SJSA1 (cell line): ENCODE measurements at places on chromosomes 13 and 19.

DNA sequence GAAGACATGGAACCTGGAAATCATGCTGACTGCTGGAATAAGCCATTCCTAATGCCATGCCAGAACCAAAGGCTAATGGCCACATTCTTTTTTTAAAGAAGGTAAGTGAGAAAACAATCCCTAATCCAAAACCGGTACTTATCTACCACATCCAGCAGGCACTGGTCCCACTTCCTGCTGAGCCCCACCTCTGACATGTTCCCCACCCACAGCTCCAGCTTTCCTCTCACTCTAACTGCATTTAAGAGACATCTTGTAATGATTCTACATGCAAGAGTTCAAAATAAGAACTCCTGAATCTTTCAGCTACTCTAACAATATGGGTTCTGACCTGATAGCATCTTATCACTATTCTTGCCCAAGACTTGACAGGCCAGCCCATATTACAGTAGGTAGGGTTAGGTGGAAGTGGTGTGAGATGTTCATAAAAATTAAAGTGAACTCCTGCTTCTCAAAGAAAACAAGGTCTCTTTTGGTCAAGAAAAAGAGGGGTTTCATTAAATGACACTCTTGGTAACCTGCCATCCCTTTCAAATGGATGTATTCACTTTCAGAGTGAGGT lies 41.9 kb downstream of the N4BP2L2 start:
- no peak for DNase-seq
- H3K27me3 ChIP-seq = no peaks in the 10 kb centered on the region
- H3K4me3 ChIP-seq = no peak overlapping the region
- no peaks in the 10 kb centered on the region for H3K4me1 ChIP-seq

DNA sequence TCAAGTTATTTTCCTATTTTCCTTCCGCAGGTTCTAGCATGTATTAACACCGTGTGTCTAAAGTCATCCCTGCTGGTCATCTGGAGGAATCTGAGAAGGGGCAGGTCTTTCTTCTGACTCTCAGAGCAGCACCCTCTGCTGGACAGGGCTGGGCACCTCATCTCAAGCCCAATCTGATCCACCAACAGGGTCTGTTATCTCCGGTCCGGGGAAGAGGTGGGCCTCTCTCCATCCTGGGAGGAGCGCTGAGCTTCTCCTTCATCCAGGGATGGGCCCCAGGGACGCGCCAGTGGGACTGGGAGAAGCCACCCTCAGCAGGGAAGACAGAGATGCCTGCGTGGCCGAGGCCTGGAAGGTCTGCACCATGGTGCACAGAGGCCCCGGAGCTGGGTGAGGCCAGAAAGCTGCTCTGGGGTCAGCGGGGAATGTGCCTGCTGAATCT lies 26.0 kb upstream of the ZNF331 start:
- no peak overlapping the region for H3K27ac ChIP-seq
- H3K4me3 ChIP-seq = no peak overlapping the region
- no peaks in the 10 kb centered on the region for H3K27me3 ChIP-seq
- no peaks in the 10 kb centered on the region for H3K4me1 ChIP-seq

DNA sequence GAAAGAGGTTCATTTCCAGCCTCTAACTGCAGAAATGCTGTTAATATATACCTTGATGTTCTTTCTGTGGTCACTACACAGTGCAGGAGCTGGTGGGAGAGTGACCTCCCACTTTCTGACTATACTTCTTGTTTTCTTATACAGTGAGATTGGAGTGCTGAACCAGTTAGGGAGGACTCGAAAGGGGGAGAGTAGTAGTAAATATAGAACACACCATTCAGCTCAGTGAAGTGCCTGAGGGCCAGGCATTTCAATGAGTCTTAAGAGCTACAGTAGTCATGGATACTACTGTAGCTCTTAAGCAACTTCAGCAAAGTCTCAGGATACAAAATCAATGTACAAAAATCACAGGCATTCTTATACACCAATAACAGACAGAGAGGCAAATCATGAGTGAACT lies 372.9 kb downstream of the MTUS2 start:
- no peaks in the 10 kb centered on the region for H3K4me1 ChIP-seq
- no peaks in the 10 kb centered on the region for H3K36me3 ChIP-seq
- H3K4me3 ChIP-seq = no peak overlapping the region
- H3K27me3 ChIP-seq = no peaks in the 10 kb centered on the region
- DNase-seq = no peak

GRCh38 chr19:1540365-1540925 lies 16.6 kb downstream of the PLK5 start:
- no peaks in the 10 kb centered on the region for H3K4me1 ChIP-seq
- H3K27ac ChIP-seq = no peak overlapping the region
- H3K4me3 ChIP-seq = no peak overlapping the region
- H3K36me3 ChIP-seq = no peaks in the 10 kb centered on the region

GRCh38 chr19:37492213-37492612 lies 14.5 kb upstream of the ZNF793 start:
- H3K27ac ChIP-seq = no peak overlapping the region
- H3K36me3 ChIP-seq = no peaks in the 10 kb centered on the region
- no peak for DNase-seq
- no peak overlapping the region for H3K4me3 ChIP-seq

DNA sequence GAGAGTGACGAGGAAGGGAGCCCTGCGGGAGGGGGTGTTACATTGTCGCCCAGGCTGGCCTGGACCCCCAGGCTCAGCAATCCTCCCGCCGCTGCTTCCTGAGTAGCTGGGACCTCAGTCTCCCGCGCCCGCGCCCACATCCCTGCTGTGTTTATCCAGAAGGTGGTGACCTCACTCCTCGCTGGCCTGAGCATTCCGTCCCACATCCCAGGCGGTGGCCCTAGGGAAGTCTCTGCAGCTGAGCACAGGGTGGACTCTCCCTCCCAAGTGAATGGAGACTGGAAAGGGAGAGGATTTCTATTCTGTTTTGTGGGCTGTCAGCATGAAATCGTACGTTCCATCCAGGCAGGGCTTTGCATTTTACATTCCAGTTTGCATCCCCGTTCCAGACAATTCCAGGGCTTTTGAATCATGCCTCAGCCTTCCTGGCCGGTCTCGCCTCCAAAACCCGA lies 401 bp upstream of the ZNF765 start:
- H3K27me3 ChIP-seq = no peaks in the 10 kb centered on the region
- H3K4me1 ChIP-seq = peaks cover 11% of the 10 kb centered on the region
- peaks cover 5% of the 10 kb centered on the region for H3K36me3 ChIP-seq
- H3K4me3 ChIP-seq = peak overlapping the region; percentile 56
- DNase-seq = peak; percentile 73
- peak overlapping the region; percentile 40 for H3K27ac ChIP-seq

DNA sequence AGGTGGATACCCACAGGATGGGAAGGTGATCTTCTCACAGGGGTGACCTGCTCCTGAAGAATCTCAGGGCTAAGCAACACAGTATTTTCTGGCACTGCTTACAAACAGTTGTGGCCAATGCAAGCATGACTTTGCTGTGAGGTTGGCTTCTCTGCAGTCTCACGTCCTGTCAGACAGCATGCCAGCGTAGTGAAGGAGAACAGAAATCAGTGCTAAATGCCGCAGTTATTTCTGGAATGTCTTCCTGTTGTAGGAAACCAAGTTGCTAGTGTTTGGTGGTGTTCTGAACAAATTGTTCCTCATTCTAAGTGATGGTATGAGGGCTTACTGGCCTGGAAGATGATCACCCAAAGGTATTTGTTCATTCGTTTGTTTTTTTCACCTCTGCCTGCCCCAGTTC lies 320.1 kb downstream of the MTUS2 start:
- no peaks in the 10 kb centered on the region for H3K36me3 ChIP-seq
- no peak overlapping the region for H3K27ac ChIP-seq
- no peak for DNase-seq
- no peaks in the 10 kb centered on the region for H3K4me1 ChIP-seq

GRCh38 chr19:48511800-48512503 lies at the start of gene LMTK3:
Gene LMTK3, minus strand, starts transcription at chr19:48511835. Its CDS starts 259 bp downstream, at chr19:48511576.
- 0 out of 2 replicates have a peak, but pooled peaks cover 3% of the 10 kb centered on the region for H3K4me1 ChIP-seq
- H3K27ac ChIP-seq = no peak within 1 kb of the TSS
- H3K4me3 ChIP-seq = no peak within 1 kb of the TSS

DNA sequence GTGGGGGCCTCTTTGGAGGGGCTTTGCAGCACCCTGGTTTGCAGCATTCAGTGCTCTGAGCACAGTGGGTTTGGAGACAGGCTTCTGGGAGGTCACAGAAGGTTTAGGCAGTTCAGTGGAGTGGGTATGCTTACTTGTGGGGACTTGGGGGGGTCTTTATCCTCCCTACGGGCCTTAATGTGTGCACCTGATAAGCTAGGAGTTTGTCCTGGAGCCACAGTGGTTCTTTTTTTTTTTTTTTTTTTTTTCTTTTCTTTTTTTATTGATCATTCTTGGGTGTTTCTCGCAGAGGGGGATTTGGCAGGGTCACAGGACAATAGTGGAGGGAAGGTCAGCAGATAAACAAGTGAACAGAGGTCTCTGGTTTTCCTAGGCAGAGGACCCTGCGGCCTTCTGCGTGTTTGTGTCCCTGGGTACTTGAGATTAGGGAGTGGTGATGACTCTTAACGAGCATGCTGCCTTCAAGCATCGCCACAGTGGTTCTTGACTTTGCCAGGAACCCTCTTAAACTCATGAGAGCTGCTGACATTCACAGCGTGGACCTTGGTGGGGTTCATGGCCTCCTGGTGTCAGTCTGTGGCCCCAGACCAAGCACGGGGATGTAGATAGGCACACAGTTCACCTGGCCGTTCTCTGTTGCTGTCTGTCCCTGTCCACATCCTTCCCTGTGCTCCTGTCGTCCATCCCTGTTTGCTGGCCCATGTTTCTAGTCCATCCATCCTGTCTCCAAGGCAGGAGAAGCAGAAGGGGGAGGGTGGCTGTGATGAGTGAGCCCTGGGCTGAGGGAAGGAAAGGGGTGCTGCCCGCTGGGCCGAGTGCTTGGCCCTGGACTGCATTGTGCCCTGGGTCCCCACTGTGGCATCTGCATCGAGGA lies 2.7 kb downstream of the EGLN2 start:
- no peak for DNase-seq
- H3K27me3 ChIP-seq = no peaks in the 10 kb centered on the region
- H3K27ac ChIP-seq = no peak overlapping the region
- peaks cover 38% of the 10 kb centered on the region for H3K4me1 ChIP-seq
- H3K4me3 ChIP-seq = no peak overlapping the region; the same call in 1 of the 2 replicates
- H3K36me3 ChIP-seq = peaks cover 65% of the 10 kb centered on the region

- no peaks in the 10 kb centered on the region for H3K27me3 ChIP-seq
- DNase-seq = no peak
- H3K27ac ChIP-seq = no peak overlapping the region
These were observed 11.5 kb downstream of the HIPK4 start for GRCh38 chr19:40378509-40378908.

- no peak for DNase-seq
- H3K36me3 ChIP-seq = no peaks in the 10 kb centered on the region
- H3K27ac ChIP-seq = no peak overlapping the region
These were observed 187.3 kb downstream of the NUFIP1 start for GRCh38 chr13:44801990-44802389.

DNA sequence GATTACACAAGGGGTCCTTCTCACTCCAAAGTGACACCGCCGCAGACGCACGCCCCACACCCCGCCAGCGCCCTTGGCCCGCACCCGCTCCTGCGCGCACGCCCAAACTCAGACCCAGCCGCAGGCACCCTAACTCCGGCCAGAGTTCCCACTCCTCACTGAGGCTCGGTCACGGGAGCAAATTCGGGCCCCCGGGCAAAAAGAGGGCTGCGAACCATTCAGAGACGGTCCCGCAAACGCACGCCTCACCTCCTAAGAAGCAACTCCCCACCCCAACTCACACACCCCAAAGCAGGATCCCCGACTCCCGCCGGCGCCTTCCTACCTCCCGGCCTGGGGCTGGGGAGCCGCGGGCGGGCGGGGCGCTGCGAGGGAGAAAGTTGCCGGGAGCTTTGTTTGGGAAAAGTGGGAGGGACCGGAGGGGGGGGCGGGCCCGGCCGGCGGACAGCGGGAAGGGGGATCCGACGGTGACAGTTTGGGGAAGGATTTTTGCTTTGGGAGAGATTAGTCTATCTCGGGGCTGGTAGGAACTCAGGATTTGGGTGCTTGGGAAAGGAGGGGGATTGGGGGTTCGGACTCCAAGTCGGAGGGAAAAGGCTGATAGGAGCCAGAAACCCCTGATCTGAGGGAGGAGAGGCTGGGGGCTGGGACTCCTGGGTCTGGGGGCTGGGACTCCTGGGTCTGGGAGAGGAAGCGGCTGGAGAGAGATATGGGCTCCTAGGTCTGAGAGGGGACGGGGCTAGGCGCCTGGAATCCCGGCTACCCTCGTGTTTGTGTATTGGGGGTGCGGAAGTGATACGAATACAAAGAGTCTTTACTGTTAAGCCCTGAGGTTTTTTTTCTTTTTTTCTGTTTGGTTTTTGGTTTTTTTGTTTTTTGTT lies at the start of gene TEAD2:
Gene TEAD2, minus strand, starts transcription at position 369 of the 881 bp plus-strand sequence. CDS start 2,341 bp downstream, outside the sequence.
- H3K27ac ChIP-seq = peak within 1 kb of the TSS; percentile 63
- DNase-seq = peak; percentile 76
- H3K4me3 ChIP-seq = peak within 1 kb of the TSS; percentile 65

DNA sequence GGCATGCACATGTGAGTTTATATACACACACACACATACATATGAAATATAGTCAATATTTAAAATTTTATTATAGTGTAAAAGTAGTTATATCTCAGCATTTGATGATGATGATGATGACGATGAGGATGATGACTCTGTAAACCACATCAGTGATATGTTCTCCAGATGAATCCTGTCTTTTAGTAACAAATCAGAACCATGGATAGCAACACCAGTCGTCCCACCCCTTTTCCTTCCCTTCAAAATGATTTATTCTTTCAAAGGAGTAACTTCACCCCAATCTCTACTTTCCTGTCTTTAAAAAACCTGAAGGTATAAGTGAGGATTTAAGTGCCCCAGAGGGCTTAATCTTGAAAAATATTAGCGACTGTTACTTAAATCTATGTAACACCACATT lies 74.1 kb downstream of the DCLK1 start:
- no peak for DNase-seq
- no peaks in the 10 kb centered on the region for H3K4me1 ChIP-seq
- no peak overlapping the region for H3K4me3 ChIP-seq
- H3K27me3 ChIP-seq = no peaks in the 10 kb centered on the region

DNA sequence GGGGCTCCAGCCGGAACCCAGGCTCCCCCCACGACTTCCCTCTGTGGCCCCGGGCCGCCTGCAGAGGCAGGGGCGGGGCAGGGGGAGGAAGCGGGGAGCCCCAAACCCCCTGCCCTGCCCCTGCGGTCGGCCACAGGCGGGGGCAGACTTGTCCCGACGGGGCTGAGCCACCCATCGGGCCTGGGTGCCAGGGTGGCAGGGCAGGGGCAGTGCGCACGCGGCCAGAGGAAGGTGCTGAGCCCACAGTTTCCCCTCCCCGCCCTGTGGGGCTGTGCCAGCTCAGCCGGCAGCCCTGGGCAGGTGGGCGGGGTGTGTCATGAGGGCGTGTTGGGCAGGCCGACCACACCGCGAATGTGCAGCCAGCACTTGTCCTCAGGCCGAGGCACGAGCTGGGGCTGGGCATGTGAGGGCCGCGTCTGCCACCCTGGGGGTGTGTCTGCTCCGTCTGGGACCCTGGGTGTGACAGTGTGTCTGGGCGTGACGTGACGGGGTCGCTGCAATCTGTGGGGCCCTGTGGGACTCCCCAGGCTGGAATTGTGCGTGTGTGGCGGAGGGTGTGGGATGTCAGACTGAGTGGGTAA lies 17.7 kb downstream of the CCDC97 start:
- H3K27me3 ChIP-seq = no peaks in the 10 kb centered on the region
- H3K27ac ChIP-seq = peak overlapping the region; percentile 37
- H3K4me3 ChIP-seq = no peak overlapping the region
- peaks cover 71% of the 10 kb centered on the region for H3K36me3 ChIP-seq
- peaks cover 64% of the 10 kb centered on the region for H3K4me1 ChIP-seq
